ENCODE measurements at places on chromosomes 1 and 21.

DNA sequence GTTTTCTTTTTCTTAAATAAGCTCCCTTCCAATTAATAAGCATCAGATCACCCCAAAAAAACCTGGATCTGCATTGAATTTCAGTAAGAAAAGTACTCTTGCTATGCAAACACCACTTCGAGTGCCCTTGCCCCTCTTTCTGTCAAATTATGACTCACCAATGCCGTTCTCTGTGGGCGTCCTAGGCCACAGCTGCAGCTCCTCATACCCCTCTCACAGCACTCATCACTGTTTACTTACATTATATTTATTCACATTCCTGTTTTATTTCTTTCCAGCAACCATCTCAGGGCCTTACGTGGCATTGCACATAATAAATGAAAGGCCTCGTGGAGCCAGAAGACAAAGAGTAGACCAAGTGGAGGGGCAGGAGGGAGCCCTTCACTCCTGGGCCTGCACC, 99.1 kb upstream of the CTTNBP2NL start:
- DNase-seq, result no peak

GRCh38 chr1:47767741-47768100, 229.5 kb downstream of the TRABD2B start:
- DNase-seq, result no peak

DNA sequence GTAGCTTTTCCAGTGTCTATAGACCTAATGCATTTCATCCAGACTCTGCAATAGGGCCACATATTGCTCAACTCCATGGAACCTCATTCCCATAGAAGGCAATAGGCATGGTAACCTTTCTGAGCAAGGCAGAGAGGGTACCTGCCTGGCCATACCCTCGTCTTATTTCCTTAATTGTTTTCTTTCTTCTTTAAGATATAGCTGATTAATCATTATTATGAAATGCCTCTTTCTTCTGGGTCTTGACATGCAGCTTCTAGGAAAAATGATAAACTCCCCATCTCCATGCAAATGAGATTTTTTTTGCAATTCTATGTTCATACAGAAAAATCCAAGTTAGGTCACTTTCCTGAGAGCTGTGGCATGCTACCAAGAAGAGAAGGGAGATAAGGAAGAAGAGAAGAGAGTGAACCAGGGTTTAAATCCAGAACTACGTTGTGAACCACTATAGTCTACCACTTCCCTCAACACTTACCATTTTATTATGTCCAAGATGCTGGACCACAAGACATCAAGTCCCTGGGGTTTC, 33.0 kb upstream of the IL20 start:
- no peak for DNase-seq

GRCh38 chr1:226976978-226977642, 37.0 kb downstream of the COQ8A start:
- DNase-seq, result no peak

DNA sequence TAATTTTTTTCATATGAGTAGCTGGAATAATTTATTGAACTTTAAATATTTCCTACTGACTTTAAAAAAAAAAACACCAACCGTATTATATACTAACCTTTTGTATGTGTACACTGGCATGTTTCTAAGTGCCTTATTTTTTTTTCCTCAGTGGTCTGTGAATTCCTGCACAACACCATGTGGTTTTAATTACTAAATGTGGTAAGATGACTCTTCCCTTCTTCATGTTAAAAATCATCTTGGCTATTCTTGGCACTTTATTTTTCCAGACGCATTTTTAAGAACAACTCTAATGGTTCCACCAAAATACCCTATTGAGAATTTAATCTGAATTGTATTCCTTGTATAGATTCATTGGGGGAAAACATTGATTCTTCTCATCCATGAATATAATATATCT, 28.4 kb downstream of the PPP2R5A start:
- no peak for DNase-seq

DNA sequence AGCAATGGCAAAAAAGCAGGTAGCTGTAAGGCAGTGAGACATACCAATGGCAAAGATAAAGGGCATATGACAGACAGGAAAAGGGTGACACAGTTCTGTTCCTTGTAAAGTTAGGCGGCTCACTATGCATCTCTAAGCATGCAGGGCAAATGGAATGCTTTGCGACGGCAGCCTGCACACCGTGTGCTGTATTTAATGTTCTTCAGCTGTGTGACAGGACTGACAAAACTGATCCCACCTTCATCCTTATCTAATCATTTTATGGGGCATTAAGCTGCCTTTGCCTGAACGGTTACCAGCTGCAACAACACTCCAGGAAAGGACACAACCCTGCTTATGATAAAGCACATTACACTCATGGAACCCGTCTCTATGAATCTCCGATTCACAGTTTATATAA, 80.5 kb upstream of the VAV3 start:
- DNase-seq, result no peak

DNA sequence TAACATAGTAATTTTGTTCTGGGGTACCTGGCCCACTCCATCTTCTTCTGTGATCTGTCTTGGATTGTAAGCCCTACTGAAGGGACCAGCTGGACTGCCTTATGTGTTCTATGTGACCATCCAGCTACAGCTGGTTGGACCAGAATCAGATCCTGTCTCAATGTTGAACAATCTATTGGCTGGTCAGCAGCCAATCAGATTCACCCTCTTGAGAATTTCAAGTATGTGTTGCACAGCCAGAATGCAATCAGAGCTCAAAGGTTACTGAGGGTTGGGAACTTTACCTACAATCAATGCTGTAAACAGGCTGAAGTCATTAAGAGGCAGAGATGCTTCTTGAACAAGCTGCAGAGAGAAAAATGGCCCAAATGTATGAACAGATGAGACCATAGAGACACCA, 61.9 kb downstream of the KCNC4 start:
- DNase-seq, result no peak

GRCh38 chr1:203598752-203599151, 27.9 kb upstream of the ATP2B4 start:
- no peak for DNase-seq

DNA sequence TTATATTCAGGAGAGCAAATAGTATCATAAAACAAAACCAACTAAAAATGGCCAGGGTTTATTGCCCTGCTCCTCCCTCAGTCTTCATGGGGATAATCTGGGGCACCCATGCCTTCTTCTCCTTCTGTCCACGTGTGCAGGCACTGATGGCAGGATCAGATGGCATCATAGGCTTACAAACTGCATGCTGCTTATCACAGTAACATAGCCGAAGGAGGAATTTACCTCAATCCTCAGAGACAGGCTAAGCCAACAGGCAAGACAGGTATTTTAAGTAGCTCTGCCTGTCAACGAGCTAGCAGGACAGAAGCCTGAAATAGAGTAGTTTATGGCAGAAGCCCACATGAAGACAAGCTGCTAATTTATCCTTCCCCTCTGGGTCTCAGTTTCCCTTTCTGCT, 9.4 kb downstream of the LAMB3 start:
- DNase-seq, result no peak

DNA sequence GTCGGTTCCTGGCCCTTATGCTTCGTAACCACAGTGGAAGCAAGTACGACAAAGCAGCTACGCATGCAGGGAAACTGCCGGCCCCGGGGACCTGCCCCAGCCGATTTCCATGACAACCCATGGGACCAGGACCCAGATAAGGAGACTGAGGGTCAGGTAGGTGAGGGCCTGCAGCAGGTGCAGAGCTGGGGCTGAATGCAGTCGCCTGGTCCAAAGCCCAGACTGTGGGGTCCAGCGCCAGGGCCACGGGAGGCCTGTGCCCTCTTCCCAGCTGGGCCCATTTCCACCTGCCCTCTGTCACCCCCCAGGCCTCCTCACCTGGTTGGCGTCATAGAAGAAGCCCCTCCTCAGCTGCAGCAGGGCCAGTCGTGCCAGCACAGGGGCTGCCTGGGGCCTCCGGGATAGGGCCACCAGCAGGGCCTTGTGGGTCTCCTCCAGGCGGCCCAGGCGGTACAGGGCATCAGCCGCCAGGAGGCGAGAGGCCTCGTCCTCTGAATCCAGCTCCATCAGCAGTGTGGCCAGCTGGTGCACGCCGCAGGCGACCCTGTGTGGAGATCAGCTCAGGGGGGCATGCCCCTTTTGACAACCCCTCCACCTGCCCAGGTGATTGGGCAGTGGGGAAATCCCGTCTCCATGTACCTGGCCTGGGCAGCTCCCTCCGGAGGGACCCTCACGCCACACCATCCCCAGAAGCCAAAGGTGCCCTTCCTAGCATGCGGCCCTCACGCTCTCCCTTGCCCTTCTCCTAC, 14.2 kb downstream of the TTC34 start:
- peak; percentile 7 for DNase-seq

DNA sequence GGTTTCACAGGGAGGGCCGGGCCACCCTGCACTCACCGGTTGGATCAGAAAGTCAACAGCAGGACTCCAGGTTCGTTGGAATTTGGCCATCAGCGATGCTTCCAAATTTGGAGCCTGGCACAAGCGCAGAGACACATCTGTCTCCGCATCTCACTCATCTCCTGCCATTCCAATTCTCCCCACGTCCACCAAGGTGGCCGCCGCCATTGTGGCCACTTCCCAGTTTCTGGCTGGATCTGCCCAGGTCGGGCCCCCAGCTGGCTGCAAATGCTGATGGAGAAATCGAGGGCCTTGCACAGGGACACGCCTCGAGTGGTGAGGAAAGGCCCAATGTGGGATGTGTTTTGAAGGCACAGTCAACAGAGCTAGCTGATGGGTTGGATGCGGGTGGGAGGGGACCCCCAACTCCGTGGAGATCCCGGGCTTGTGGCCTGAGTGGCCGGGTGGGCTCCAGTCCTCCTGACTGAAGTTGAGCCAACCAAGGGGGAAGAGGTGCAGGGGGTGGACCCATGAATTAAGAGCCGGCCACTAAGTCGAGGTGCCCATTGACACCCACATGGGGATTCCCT, 102.7 kb downstream of the CRYAA start:
- no peak for DNase-seq

- no peak for DNase-seq
Measured at GRCh38 chr1:17633654-17634053, 94.2 kb downstream of the ARHGEF10L start.

DNA sequence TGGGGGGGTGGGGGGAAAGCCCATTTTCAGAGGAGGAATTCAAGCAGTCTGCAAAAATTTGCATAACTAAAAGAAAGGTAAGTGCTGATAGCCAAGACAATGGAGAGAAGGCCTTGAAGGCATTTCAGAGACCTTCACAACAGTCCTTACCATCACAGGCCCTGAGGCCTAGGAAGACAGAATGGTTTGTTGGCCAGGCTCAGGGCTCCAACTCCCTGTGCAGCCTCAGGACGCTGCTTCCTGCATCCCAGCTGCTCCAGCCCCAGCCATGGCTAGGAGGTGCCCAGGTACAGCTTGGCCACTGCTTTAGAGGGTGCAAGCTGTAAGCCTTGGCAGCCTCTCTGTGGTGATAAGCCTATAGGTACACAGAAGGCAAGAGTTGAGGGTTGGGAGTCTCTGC, 571.6 kb downstream of the MATN1 start:
- DNase-seq, result no peak

GRCh38 chr1:70504821-70505193, 93.7 kb downstream of the CTH start:
- DNase-seq, result no peak

DNA sequence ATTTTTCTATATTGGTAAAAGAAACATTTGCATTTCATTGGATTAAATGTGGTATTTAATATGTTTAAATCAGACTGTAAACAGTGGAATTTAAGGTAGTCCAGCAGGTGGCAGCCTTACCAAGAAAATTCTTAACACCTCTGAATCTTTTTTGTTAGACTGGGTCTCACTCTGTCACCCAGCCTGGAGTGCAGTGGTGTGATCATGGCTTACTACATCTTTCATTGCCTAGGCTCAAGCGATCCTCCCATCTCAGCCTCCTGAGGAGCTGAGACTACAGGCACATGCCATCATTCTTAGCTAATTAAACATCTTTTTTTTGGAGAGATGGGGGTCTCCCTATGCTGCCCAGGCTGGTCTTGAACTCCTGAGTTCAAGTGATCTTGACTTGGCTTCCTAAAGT, 98.8 kb downstream of the RABGAP1L start:
- peak; percentile 58 for DNase-seq

- DNase-seq, result peak; percentile 41
Measured at GRCh38 chr1:109294481-109294880, 11.5 kb upstream of the PSRC1 start.

DNA sequence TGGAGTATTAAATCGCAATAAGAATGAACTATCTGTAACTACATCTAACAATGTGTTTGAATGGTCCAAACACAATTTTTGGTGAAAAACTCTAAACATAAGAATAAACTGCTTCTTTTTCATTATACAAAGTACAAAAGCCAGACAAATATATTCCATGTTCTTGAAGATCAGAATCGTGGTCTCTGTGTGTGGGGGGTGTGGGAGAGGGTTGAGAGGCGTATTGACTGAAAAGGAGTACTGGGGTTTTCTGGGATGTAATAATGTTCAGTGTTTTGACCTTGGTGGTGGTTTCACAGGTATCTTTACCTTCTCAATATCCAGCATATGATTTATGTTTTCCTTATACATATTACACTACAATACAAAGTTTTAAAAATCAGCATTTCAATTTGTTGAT, 764 bp upstream of the CFH start:
- no peak for DNase-seq

DNA sequence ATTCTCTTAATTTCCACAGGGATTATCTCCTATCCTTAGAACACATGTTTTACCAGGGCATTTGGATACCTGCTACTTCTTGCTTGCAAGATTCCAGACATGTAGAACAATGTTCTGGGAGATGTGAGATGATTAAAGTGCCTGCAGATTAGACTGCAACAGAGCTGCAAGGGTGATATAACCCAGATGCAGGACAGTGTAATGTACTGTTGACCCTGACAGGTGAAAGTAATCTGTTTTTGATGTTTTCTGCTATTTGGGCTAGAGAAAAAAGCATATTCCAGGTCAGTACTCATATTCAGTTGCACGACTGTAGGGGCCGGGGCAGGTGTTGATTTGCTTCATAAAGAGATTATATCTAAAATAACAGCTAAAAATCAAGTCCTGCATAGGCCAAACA, 27.1 kb upstream of the TMEM54 start:
- DNase-seq, result no peak

DNA sequence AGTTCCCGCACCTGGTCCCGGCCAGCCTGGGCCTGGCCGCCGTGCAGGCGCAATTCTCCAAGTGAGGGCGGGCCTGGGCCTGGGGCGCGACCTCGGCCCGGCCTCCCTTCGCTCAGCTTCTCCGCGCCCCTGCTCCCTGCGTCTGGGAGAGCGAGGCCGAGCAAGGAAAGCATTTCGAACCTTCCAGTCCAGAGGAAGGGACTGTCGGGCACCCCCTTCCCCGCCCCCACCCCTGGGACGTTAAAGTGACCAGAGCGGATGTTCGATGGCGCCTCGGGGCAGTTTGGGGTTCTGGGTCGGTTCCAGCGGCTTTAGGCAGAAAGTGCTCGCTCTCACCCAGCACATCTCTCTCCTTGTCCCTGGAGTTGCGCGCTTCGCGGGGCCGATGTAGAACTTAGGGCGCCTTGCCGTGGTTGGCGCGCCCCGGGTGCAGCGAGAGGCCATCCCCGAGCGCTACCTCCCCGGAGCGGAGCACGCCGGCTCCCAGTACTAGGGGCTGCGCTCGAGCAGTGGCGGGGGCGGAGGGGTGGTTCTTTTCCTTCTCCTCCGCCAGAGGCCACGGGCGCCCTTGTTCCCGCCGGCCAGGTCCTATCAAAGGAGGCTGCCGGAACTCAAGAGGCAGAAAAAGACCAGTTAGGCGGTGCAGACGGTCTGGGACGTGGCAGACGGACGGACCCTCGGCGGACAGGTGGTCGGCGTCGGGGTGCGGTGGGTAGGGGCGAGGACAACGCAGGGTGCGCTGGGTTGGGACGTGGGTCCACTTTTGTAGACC, 1.2 kb downstream of the OLIG1 start:
- peak; percentile 12 for DNase-seq

Measured in B cell (primary cell).